ENCODE measurements at places on chromosomes 12 and 14. TPM values are rescaled to one million over a fixed set of nuclear protein-coding genes. Genes with fewer than 3 reads are reported as not detected.

GRCh38 chr14:37991027-37991426 is 216.7 kb upstream of the SSTR1 start:
- no peaks in the 10 kb centered on the region for H3K36me3 ChIP-seq
- no peaks in the 10 kb centered on the region for H3K27me3 ChIP-seq
- no peak overlapping the region for H3K27ac ChIP-seq

GRCh38 chr12:72570601-72571000 is 298.4 kb downstream of the TRHDE start:
- H3K4me1 ChIP-seq, result no peaks in the 10 kb centered on the region
- H3K27ac ChIP-seq, result no peak overlapping the region
- no peaks in the 10 kb centered on the region for H3K36me3 ChIP-seq
- no peak for DNase-seq
- no peaks in the 10 kb centered on the region for H3K27me3 ChIP-seq

DNA sequence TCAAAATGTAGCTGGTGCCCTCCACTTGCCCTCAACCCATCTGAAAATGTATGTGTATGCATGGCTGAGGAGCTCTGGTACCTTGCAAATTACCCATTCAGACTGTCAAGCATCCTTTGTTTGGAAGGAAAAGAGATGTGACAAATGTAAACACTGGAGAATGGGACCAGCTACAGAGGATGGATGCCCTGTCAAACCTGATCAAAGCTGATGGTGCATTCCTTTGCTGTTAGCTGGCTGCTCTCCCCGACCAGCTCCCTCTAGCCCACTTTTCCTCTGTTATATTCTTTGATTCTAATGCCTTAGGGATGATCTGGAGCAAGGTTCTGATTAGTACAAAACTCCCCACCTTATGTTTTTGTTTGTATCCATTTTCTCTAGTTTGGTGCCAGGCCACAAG is 310.3 kb downstream of the C12orf75 start:
- no peak overlapping the region for H3K4me3 ChIP-seq
- no peak for DNase-seq
- no peaks in the 10 kb centered on the region for H3K36me3 ChIP-seq
- no peaks in the 10 kb centered on the region for H3K4me1 ChIP-seq
- H3K27ac ChIP-seq, result no peak overlapping the region

DNA sequence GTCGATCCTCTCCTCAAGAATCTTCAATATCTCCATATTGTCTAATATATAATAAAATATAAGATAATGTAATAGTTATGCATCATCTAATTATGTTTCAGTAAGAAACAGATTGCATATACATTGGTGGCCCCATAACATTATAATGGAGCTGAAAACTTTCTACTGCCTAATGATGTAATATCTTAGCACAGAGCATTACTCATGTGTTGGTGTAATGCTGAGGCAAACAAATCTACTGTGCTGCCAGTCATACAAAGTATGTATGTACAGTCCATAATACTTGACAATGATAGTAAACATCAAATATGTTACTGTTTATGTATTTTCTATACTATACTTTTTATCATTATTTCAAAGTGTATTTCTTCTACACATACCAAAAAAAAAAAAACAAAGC is 128.7 kb downstream of the CPNE8 start:
- no peak for DNase-seq
- peaks cover 3% of the 10 kb centered on the region for H3K36me3 ChIP-seq
- no peak overlapping the region for H3K27ac ChIP-seq

The IFNG-AS1 gene
- polyA plus RNA-seq, result not detected

GRCh38 chr14:63186453-63186852 is 17.8 kb upstream of the RHOJ start:
- DNase-seq, result no peak
- no peak overlapping the region for H3K4me3 ChIP-seq
- H3K36me3 ChIP-seq, result no peaks in the 10 kb centered on the region
- H3K27ac ChIP-seq, result no peak overlapping the region
- no peaks in the 10 kb centered on the region for H3K4me1 ChIP-seq
- H3K27me3 ChIP-seq, result no peaks in the 10 kb centered on the region

DNA sequence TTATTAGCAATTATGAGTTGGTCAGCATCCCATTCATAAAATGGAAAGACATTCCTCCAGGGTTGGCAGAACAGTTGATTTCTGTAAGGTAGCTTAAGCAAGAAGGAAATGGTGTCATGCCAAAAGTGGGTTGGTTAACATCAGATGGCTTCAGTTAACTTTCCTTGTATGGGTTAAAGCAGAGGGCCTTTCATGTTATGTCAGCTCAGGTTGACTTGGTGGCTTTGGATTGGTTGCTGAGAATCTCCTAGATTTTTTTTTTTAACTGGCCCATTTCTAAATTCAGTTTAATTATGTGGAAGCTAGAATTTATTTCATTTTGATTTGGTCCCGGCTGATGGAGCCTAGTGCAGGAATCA is 87.8 kb downstream of the BBS10 start:
- no peaks in the 10 kb centered on the region for H3K27me3 ChIP-seq
- H3K4me3 ChIP-seq, result no peak overlapping the region
- no peak for DNase-seq
- no peak overlapping the region for H3K27ac ChIP-seq
- H3K36me3 ChIP-seq, result no peaks in the 10 kb centered on the region
- H3K4me1 ChIP-seq, result no peaks in the 10 kb centered on the region

DNA sequence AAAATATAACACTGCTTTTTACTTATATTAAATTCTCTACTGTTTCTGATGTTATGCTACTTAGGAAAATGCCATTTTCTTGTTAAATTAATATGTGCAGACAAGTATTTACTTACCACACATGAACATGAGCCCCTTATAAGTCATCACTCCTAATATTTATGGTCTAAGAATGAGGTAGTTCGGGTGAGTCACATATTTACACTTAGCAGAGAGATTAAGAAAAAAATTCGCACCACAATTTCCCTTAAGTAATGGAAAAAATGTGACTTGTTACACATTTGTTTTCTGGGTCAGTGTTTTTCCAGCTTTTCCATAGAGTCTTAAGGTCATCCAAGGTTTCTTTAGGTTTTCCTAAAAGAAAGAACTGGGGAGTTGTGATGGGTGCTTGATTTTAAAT is 68.3 kb downstream of the RERG start:
- no peaks in the 10 kb centered on the region for H3K4me1 ChIP-seq
- no peak for DNase-seq
- H3K36me3 ChIP-seq, result no peaks in the 10 kb centered on the region
- no peak overlapping the region for H3K4me3 ChIP-seq

The OR11H7 gene
- polyA plus RNA-seq, result not detected

DNA sequence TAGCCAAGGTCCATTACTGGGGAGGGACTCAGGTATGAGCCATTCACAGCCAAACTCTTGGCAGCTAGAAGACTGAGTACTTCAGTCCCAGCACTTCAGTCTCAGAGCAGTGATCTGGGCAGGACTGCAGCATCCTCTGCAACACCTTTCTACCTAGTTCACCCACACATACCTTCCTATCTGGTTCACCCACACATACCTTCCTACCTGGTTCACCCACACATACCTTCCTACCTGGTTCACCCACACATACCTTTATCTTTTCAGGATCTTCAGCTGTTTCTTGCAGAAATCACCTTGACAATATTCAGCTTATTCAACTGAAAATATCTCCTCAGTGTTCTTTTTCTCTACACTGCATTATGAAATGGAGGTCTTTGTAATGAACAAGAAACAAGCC is 101.3 kb downstream of the SRGAP1 start:
- H3K36me3 ChIP-seq, result no peaks in the 10 kb centered on the region
- H3K27me3 ChIP-seq, result no peaks in the 10 kb centered on the region
- DNase-seq, result no peak
- H3K4me1 ChIP-seq, result peaks cover 14% of the 10 kb centered on the region
- no peak overlapping the region for H3K27ac ChIP-seq

DNA sequence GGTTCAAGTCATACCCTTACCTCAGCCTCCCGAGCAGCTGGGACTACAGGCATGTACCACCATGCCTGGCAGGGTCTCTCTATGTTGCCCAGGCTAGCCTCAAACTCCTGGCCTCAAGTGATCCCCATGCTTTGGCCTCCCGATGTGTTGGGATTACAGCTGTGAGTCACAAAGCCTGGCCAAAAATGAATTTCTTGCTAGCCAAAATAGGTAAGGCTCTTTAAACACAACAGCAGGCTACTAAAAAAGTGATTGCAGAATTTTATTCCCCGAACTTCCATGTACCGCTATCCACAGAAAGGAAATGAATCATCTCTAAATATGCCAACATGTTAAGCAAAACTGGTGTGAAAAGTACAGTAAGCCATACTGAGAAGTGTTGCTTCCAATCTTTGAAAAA is 50.6 kb downstream of the WDHD1 start:
- H3K27me3 ChIP-seq, result no peaks in the 10 kb centered on the region
- peak overlapping the region; percentile 46 for H3K27ac ChIP-seq
- no peak overlapping the region for H3K4me3 ChIP-seq
- H3K4me1 ChIP-seq, result peaks cover 7% of the 10 kb centered on the region

The RBP5 gene
- not detected for polyA plus RNA-seq

- H3K27me3 ChIP-seq, result no peaks in the 10 kb centered on the region
- no peak overlapping the region for H3K4me3 ChIP-seq
Measured at GRCh38 chr12:1373901-1374735, 220.3 kb downstream of the FBXL14 start.

DNA sequence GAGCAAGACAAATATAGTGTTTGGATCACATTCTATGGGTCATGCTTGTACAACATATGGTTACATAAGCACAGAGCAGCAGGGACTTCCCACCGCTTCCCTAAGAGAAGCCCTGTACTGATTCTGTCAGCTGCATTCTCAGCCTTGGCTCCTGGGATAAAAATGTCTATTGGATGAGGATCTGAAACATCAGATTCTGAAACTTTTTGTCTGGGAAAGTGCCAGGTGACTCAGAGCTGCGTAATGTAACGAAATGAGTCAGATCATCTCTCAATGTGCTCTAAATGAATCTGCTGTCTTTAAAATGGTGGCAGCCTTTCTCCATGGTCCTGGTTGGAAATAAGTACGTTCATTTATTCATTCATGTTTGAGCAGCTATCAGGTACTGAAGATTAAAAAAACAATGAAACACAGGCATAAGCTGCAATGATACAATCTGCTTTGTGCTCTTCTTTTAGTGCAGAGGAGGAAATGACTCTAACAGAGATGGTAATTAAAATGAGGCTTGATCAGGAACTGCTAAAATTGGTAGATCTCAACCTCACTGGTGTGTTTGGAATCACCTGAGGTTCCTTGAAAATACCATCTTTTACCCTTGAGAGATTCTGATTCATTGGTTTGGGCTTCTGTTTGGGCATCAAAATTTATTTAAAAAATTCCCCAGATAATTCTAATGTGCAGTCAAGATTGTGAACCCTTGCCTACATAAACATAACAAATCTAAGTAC is 99.1 kb upstream of the NAP1L1 start:
- no peaks in the 10 kb centered on the region for H3K36me3 ChIP-seq
- no peak overlapping the region for H3K4me3 ChIP-seq
- no peaks in the 10 kb centered on the region for H3K4me1 ChIP-seq
- peak; percentile 69 for DNase-seq
